Sigmoid colon (tissue), 7 donors: ENCODE measurements at places on chromosomes 11 and 22. TPM values are rescaled to one million over a fixed set of nuclear protein-coding genes. Genes with fewer than 3 reads are reported as not detected.

- no peak overlapping the region for H3K27ac ChIP-seq
- H3K36me3 ChIP-seq: no peaks in the 10 kb centered on the region
- H3K4me1 ChIP-seq: no peaks in the 10 kb centered on the region
Observed at GRCh38 chr11:75356613-75357012, 5.2 kb upstream of the ARRB1 start.

DNA sequence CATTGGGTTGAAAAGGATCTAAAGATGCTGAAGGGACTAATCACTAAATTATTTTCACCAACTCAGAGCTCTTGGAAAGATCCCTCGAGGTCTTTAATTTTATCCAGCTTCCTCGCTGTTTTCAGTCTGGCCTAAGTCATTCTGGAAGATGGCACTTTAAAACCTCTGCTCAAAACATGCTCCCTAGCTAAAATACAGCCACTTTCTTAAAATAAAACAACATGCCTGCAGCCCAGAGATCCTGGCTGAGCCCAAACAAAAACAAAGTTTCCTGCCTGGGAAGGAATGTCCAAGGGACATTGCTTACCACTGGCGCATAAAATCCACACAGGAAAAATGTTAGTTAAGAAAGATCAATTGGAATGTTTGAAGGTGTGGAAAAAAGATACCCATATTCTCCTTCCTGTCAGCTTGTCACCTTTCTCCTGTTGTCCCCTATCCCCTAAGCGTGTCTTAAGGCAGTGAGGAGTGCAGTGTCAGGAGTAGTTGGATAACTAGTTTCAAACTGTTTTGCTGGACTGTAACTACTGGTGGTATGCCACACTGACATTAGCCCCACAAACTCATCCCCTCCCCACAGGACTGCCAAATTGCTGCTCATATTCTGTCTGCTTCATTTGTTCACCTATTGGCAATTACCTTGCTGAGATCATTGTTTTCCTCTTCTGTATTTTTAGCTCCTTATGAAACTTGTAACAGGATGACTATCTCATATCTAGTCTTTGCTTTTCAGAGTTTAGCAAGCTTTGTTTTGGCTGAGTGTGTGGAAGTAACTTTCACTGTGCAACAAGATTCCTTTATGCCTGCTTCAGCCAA is 108.3 kb upstream of the SESN3 start:
- no peak overlapping the region for H3K4me3 ChIP-seq
- H3K27ac ChIP-seq: peak overlapping the region; percentile 83
- H3K4me1 ChIP-seq: peaks cover 48% of the 10 kb centered on the region
- no peaks in the 10 kb centered on the region for H3K27me3 ChIP-seq

GRCh38 chr22:26443901-26444690 is 15.0 kb downstream of the ASPHD2 start:
- no peak for DNase-seq
- no peak overlapping the region for H3K4me3 ChIP-seq
- H3K27ac ChIP-seq: no peak overlapping the region
- peaks cover 19% of the 10 kb centered on the region for H3K4me1 ChIP-seq
- H3K36me3 ChIP-seq: no peaks in the 10 kb centered on the region

DNA sequence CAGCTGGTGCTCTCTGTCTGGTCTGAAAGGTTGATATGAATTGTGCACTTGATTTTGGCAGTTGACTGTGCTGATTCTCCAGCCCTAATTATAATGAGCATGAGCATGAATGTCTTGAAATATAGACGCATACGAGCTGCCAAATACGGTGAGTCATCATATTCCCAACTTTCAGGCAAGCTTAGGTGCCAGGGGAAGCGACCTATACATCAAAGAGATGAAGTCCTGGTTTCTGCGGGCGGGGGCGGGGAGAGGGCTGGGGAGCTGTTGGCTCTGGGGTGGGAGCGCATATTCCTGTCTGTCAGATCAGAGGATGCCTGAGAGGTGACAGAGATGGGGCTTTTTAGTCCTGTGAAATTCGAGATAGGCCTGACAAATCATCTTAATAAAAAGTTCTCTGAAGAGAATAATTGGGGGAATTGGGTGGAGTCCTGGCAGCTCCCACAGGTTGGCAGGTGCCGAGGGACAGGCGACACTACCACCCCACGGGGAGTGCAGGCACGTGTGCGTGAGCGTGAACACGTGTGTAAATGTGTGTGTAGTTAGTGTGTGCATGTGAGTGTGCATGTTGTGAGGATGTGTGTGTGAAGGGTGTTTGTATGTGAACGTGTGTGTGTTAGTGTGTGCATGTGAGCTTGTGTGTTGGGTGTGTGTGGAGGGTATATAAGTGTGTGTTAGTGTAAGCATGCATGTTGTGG is 865.3 kb downstream of the TBC1D22A start:
- no peak for DNase-seq
- no peak overlapping the region for H3K27ac ChIP-seq
- H3K4me1 ChIP-seq: peaks cover 8% of the 10 kb centered on the region
- H3K4me3 ChIP-seq: no peak overlapping the region
- H3K36me3 ChIP-seq: no peaks in the 10 kb centered on the region
- no peaks in the 10 kb centered on the region for H3K27me3 ChIP-seq

GRCh38 chr11:67544616-67545242 is 21.5 kb upstream of the CABP2 start:
- no peaks in the 10 kb centered on the region for H3K4me1 ChIP-seq
- H3K27ac ChIP-seq: no peak overlapping the region
- H3K36me3 ChIP-seq: no peaks in the 10 kb centered on the region
- no peak overlapping the region for H3K4me3 ChIP-seq
- no peak for DNase-seq

- DNase-seq: peak; percentile 54
- H3K27me3 ChIP-seq: peaks cover 28% of the 10 kb centered on the region
- no peak overlapping the region for H3K4me3 ChIP-seq
- H3K27ac ChIP-seq: no peak overlapping the region
- no peaks in the 10 kb centered on the region for H3K36me3 ChIP-seq
Observed at GRCh38 chr11:45654231-45655011, 11.0 kb downstream of the CHST1 start.

- no peak for DNase-seq
- H3K4me1 ChIP-seq: no peaks in the 10 kb centered on the region
- no peaks in the 10 kb centered on the region for H3K36me3 ChIP-seq
- no peak overlapping the region for H3K4me3 ChIP-seq
- no peaks in the 10 kb centered on the region for H3K27me3 ChIP-seq
- H3K27ac ChIP-seq: no peak overlapping the region
Observed at GRCh38 chr11:19447150-19447566, 206.4 kb upstream of the E2F8 start.

DNA sequence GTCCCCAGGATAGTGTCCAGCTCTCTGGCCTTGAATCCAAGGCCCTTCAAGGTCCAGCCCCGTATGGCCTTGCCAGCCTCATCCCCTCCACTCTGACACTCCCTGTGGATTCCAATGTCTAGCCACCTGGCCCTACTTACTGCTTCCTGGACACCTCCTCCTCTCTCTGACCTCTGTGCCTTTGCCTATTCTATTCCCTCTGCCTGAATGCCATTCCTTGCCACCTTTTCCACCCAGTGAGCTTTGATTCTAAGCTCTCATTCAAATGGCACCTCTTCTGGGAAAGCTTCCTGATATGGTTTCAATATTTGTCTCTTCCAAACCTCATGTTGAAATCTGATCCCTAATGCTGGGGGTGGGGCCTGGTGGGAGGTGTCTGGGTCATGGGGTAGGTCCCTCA is 31.9 kb upstream of the TTLL12 start:
- no peak overlapping the region for H3K4me3 ChIP-seq
- H3K4me1 ChIP-seq: no peaks in the 10 kb centered on the region
- no peak overlapping the region for H3K27ac ChIP-seq
- no peaks in the 10 kb centered on the region for H3K27me3 ChIP-seq

DNA sequence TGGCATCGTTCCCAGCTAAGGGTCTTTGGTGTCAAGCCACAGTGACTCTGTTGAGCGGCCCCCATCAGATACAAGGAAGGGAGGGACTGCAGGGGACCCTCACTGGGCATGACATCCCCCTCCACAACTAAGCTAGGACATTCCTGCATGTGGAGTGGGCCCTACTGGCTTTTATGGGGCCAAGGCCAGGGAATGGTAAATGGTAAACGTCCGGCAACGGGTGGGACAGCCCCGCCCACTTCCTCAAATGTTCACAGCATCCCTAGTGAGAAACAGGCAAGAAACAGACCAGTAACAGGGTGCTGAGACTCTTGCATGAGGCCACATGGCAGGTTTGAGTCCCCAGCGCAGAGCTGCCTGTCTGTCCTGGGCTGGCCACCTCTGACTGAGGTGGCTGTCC is 4.4 kb downstream of the TMPRSS6 start:
- no peaks in the 10 kb centered on the region for H3K4me1 ChIP-seq
- no peak overlapping the region for H3K4me3 ChIP-seq
- no peaks in the 10 kb centered on the region for H3K36me3 ChIP-seq
- DNase-seq: no peak
- no peak overlapping the region for H3K27ac ChIP-seq

GRCh38 chr11:8634498-8634897 is 40.5 kb upstream of the STK33 start:
- H3K4me1 ChIP-seq: peaks cover 6% of the 10 kb centered on the region
- H3K36me3 ChIP-seq: no peaks in the 10 kb centered on the region
- H3K27me3 ChIP-seq: no peaks in the 10 kb centered on the region
- no peak for DNase-seq
- no peak overlapping the region for H3K27ac ChIP-seq
- H3K4me3 ChIP-seq: no peak overlapping the region

- H3K36me3 ChIP-seq: no peaks in the 10 kb centered on the region
- H3K27ac ChIP-seq: peak overlapping the region; percentile 21
- H3K4me1 ChIP-seq: peaks cover 34% of the 10 kb centered on the region
- no peaks in the 10 kb centered on the region for H3K27me3 ChIP-seq
Observed at GRCh38 chr11:14768526-14769188, 123.4 kb downstream of the CYP2R1 start.

GRCh38 chr11:14971865-14972580 is at the start of gene CALCA:
TSS of gene CALCA (minus strand) at chr11:14972351. CDS start at chr11:14971192, 1,159 bp downstream.
- no peaks in the 10 kb centered on the region for H3K4me1 ChIP-seq
- H3K4me3 ChIP-seq: no peak within 1 kb of the TSS
- H3K27ac ChIP-seq: no peak within 1 kb of the TSS
- H3K27me3 ChIP-seq: peaks cover 38% of the 10 kb centered on the region

GRCh38 chr11:114075891-114076441 is 16.5 kb downstream of the ZBTB16 start:
- peak overlapping the region; percentile 1 for H3K4me3 ChIP-seq
- peaks cover 27% of the 10 kb centered on the region for H3K36me3 ChIP-seq
- peaks cover 99% of the 10 kb centered on the region for H3K4me1 ChIP-seq
- H3K27ac ChIP-seq: peak overlapping the region; percentile 16
- no peaks in the 10 kb centered on the region for H3K27me3 ChIP-seq

- DNase-seq: no peak
- no peaks in the 10 kb centered on the region for H3K27me3 ChIP-seq
- H3K4me1 ChIP-seq: no peaks in the 10 kb centered on the region
- no peak overlapping the region for H3K4me3 ChIP-seq
- H3K27ac ChIP-seq: no peak overlapping the region
Observed at GRCh38 chr11:104649002-104649401, 249.3 kb downstream of the CASP12 start.

GRCh38 chr11:46315033-46315738 is 32.1 kb upstream of the DGKZ start:
- H3K36me3 ChIP-seq: no peaks in the 10 kb centered on the region
- no peak overlapping the region for H3K4me3 ChIP-seq
- no peaks in the 10 kb centered on the region for H3K27me3 ChIP-seq
- peak; percentile 78 for DNase-seq

- no peaks in the 10 kb centered on the region for H3K27me3 ChIP-seq
- no peak for DNase-seq
- no peak overlapping the region for H3K4me3 ChIP-seq
- H3K27ac ChIP-seq: no peak overlapping the region
Observed at GRCh38 chr11:15618583-15619032, 503.9 kb downstream of the INSC start.

DNA sequence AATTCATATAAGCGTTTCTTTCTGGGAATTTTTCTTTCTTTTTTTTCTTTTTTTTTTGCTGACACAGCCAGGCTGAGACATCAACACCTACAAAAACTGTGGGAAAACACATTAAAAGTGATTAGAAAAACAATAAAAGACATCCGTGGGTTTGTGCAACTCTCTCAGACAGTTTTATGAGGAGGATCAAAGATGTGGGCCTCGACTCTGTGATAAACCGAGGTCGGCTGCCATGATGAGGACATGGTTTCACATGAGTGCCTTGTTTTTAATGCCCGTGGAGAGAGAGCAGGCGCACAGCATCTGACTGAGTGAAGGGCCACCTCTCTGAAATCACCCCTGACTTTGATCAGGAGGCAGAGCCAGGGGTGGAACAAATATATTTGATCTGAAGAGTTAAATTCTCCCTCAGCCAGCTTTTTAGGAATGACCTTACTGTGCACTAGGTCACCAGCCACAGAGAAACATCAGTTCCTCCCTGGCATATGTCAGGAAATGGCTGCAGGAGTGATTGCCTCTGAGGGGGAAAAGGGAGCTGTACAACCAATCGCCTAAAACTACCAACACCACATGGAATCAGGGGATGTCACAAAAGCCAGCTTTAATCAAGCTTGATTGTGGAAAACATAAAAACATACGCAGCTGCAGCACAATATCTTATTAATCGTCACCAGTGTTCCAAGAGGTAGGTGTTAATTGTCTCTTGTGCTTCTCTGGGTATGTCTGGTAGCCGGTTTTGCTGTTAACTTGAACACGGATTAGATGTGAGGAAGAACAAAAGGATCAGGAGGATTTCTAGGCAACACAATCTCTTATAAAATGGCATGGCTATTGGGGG is 164.7 kb downstream of the MAML2 start:
- H3K4me3 ChIP-seq: no peak overlapping the region
- no peaks in the 10 kb centered on the region for H3K27me3 ChIP-seq
- no peaks in the 10 kb centered on the region for H3K36me3 ChIP-seq
- H3K4me1 ChIP-seq: no peaks in the 10 kb centered on the region
- H3K27ac ChIP-seq: no peak overlapping the region
- no peak for DNase-seq

DNA sequence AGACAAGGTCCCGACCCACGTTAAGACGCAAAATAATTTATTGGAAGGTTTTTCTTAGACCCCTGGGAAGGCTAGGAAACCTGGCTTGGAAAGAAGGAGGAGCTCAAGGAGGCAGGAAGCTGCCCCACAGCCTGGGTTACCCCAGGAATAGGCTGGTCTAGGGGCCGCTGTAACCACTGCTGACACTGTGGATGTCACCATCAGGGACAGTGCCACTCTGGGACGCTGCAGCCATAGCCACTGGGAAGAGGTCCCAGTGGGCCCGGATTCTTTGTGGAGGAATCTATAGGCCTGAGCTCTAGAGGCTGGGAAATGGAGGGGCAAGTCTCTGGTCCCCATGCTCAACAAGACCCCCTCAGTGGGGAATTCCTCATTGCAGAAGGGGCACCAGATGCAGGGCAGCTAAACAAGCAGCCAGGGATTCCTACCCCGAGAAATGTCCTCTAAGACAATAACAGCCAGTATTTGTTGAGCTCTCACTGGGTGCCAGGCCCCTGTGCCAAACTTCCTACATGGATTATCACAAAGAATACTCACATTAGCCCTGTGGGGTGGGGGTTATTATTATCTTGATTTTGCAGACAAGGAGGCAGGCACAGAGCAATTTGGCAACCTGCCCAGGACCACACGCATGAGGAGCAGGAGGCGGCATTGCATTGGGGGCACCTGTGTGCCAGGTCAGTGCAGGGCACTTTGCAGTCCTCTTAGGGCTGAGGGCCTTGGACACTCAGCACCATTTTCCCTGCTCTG is 19.5 kb upstream of the CHKA start:
- DNase-seq: no peak
- peaks cover 9% of the 10 kb centered on the region for H3K4me1 ChIP-seq
- H3K4me3 ChIP-seq: no peak overlapping the region

- H3K27me3 ChIP-seq: no peaks in the 10 kb centered on the region
- no peak overlapping the region for H3K27ac ChIP-seq
- no peaks in the 10 kb centered on the region for H3K36me3 ChIP-seq
Observed at GRCh38 chr11:60985991-60986915, 14.8 kb downstream of the CD6 start.

Gene RBM4B
- total RNA-seq: 30.7 TPM

Gene P2RX3
- total RNA-seq: not detected

Gene LINC01488
- total RNA-seq: 0.36 TPM

Gene NECTIN1
- 1.7 TPM for total RNA-seq

Gene CLDN5
- 88.9 TPM for total RNA-seq

Gene CD6
- total RNA-seq: 1.2 TPM

Gene RTN4R
- total RNA-seq: 0.83 TPM

Gene FAM180B
- total RNA-seq: not detected
